Cardiac muscle cell (in vitro differentiated cells and primary cell): ENCODE measurements at places on chromosomes 2 and 18.
A peak's percentile ranks its signal among the peaks of the same experiment; 100 is the strongest.

DNA sequence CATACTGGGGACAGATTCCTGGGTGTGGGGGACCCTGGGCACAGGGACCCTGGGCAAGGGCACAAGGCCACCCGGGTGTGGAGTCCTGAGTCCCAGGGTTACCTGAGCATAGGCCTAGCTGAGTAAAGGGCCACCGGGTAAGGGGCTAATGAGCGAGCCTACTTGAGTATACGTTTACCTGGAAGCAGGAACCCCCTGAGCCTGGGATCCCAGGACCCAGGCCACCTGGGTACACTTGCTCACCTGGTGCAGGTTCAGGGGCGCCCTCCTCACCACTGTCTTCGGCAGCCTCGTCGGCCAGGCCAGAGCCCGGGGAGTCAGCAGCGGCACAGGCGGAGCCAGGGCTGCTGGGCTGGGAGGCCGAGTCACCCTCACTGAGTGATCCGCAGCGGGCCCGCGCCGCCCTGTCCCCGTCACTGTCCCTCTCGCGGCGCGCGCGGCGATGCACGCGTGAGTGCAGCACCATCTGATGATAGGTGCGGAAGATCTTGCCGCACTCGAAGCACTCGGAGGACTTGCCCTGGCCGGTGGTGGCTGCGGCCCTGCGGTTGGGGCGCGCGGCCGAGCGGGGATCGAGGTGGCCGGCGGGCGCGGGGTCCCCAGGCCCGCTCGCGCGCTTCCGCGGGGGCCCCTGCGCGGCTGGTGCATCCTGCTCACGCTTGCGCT, 53.9 kb downstream of the ZNF516 start:
- no peak for DNase-seq

- no peak for DNase-seq
Observed at GRCh38 chr2:107719836-107720235, 106.9 kb upstream of the RGPD4 start.

- no peak for DNase-seq
Observed at GRCh38 chr2:235325151-235325550, 168.7 kb upstream of the AGAP1 start.

- DNase-seq, result peak; percentile 53
Observed at GRCh38 chr18:35466815-35467623, 30.7 kb downstream of the INO80C start.

GRCh38 chr2:224910574-224910925, 131.7 kb downstream of the DOCK10 start:
- peak; percentile 25 for DNase-seq

DNA sequence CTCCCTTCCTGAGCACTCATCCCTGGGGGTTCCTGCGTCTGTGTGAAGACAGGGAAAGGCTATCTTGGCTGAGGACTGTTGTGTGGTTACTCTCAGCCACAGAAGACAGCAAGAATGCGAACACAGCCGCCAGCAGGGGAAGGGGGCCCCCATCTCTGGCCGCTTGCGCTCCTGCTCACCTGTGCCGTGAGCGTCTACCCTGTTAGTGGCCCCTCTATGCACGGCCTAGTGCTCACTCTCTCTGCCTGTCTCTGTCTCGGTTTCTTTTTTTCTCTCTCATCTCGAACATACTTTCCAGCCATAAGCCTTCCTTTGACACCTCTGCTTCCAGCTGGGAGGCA, 206.7 kb upstream of the APCDD1 start:
- DNase-seq, result no peak

DNA sequence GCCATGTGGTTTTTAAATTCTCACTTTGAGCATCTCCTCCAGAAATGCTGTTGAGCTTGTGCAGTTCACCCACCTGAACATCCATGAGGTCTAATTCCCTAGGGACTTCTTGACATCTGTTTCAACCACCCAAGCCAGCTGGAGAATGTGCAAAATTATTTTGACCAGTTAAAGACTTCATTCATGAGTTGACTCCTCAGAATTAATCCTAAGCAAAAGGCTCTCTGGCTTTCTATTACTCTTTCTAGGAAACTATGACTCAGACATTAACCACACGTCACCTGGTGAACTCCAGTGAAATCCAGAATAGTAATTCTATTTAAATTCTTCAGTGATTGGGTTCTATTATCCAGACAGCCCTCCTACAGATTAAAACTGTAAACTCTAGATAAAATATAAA, 247.5 kb downstream of the NBAS start:
- no peak for DNase-seq

- no peak for DNase-seq
Observed at GRCh38 chr18:63527251-63527650, 14.9 kb upstream of the SERPINB12 start.

- peak; percentile 1 for DNase-seq
Observed at GRCh38 chr18:69399253-69399652, 1.4 kb upstream of the DOK6 start.

DNA sequence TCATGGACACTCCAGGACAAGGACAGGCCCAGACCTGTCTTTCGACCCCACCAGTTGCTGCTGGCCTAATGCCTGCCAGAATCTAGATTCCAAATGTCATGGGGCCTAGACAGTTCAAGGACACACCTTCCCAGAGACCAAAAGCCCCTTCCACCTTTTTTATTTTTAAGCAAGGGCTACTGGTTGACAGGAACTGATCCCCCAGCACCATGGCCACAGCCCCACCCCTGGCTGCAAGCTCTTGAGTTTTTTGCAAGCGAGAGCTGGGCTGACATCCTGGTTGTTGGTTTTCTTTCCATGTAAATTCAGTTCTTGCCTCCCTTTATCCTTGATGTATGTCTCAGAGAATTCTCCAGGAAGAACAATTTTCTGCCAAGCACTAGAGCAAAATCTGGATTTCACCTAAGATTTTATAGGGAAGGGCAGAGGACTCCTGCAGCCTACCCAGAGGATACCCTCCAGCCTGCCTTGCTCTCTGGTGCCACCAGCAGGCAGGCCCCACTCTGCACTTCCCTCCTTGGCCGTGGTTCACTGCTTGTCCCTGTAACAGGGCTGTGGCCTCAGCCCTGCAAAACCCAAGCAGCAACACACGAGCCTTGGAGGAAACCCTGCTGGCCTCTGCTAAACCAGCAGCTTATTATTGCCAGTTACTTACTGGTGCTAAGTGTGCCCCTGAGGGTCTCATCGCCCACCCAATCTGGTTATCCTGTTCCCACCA, 97.7 kb downstream of the TWIST2 start:
- no peak for DNase-seq

GRCh38 chr2:34098256-34098655, 499.2 kb upstream of the FAM98A start:
- no peak for DNase-seq

- DNase-seq, result no peak
Observed at GRCh38 chr2:181849601-181850000, 41.9 kb upstream of the ITPRID2 start.

- no peak for DNase-seq
Observed at GRCh38 chr2:130850788-130851623, 14.3 kb downstream of the ARHGEF4 start.

- peak; percentile 84 for DNase-seq
Observed at GRCh38 chr2:105800036-105800713, 55.5 kb downstream of the NCK2 start.
